Fibroblast of mammary gland (primary cell): ENCODE measurements at places on chromosomes 7 and 10.
A peak's percentile ranks its signal among the peaks of the same experiment; 100 is the strongest.

DNA sequence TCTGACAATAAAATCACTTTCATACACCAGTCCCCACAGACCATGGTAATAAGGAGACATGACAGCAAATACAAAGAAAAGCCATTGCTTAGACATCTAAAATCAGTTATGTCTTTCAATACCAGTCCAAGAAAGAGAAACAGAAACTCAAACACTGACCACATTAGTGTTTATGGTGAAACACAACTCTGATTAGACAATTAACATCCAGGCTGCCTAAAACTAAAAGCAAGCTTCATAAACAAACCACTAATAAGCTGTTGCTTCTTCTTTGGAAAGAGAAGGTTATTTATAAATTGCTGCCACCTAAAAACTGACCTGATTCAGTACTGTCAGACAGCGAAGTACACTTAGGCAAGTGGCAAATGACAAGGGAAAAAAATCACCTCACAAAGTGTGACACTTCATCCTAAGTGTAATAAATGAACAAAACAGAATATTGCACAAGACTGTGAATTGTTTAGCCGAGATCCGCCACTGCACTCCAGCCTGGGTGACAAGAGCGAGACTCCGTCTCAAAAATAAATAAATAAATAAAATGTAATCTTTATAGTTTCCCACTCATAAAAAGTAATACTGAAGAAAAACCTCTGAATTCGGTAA lies 277.4 kb downstream of the PARD3 start:
- no peak for DNase-seq

- peak; percentile 98 for DNase-seq
Observed at GRCh38 chr7:98418636-98419315, 17.9 kb upstream of the BAIAP2L1 start.

DNA sequence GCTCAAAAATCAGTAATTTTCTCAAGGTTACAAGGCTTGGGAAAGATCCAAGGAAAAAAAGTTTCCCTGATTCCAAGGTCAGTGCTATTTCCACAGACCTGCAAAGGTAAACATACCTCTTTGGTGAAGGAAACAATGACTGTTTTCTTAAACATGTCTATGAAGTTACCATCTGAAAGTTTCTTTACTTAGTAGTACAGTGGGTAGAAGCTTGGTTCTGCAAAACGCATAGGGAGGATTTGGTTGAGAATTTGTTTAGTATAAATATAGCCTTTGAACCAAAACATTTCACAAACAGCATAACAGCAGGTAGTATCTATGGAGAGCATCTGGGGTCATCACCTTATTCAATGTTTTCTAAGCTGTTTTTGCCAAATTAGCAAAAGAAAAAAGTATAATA lies 169.6 kb downstream of the CCSER2 start:
- DNase-seq, result no peak

- peak; percentile 4 for DNase-seq
Observed at GRCh38 chr7:22146961-22147512, 201.3 kb upstream of the CDCA7L start.

DNA sequence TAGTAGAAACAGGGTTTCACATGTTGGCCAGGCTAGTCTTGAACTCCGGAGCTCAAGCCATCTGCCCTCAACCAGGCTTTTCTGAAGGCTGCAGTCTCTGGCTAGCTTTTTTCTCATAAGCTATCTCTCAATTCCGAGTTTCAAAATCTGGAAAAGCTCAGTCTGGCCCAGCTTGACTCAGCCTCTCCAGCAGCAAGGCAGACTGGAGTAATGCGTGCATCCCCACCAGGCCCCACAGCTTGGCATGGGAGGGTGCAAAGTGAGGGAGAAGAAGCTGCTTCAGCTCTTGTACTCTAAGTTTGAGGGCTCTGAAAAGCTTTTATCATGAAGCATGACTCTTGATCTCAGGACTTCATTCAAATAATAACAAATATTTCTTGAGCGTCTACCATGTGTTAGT lies 4.8 kb downstream of the DHTKD1 start:
- DNase-seq, result no peak

- no peak for DNase-seq
Observed at GRCh38 chr10:10774416-10774815, 243.3 kb upstream of the CELF2 start.

GRCh38 chr7:108103558-108104298 lies 26.4 kb downstream of the LAMB4 start:
- DNase-seq, result peak; percentile 61
